ENCODE measurements at places on chromosomes 1 and 21. TPM values are rescaled to one million over a fixed set of nuclear protein-coding genes. Genes with fewer than 3 reads are reported as not detected.
A peak's percentile ranks its signal among the peaks of the same experiment; 100 is the strongest.

GRCh38 chr1:172895050-172895460 lies 155.7 kb downstream of the TNFSF18 start:
- peak; percentile 25 for DNase-seq

GRCh38 chr1:204730826-204731459 lies 45.4 kb upstream of the LRRN2 start:
- no peak for DNase-seq

- DNase-seq, result no peak
Measured at GRCh38 chr1:55311979-55312378, 96.8 kb upstream of the USP24 start.

GRCh38 chr1:176531036-176531435 lies 68.1 kb downstream of the PAPPA2 start:
- no peak for DNase-seq

DNA sequence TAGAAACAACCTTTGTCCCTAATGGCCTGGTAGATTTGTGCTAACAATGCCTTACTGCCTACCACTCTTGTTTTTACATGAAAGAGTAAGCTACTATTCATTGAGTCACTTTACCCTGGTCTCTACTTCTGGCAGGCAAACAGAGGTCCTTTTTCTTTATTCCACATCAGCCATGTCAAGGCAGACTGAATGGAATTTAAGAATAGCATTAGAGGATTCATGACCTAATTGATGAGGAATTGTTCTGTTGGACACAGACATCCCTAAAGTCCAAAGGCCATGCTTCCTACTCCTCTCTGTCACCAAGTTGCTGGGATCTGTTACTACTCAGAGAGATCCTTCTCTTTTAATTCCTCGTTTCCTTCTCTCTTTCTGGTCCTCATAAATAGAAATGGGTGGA lies 229.1 kb upstream of the ZP4 start:
- no peak for DNase-seq

RNU1-2 gene
- 961 TPM for total RNA-seq

GRCh38 chr1:186730951-186731729 lies 50.9 kb upstream of the PTGS2 start:
- DNase-seq, result no peak

- DNase-seq, result no peak
Measured at GRCh38 chr1:201904579-201904978, 15.9 kb downstream of the SHISA4 start.

- DNase-seq, result no peak
Measured at GRCh38 chr1:109290998-109291397, 8.1 kb upstream of the PSRC1 start.

GRCh38 chr1:31199949-31200348 lies 39.7 kb downstream of the NKAIN1 start:
- DNase-seq, result no peak

GRCh38 chr1:162560303-162561036 lies 1.1 kb upstream of the UAP1 start:
- DNase-seq, result no peak

DNA sequence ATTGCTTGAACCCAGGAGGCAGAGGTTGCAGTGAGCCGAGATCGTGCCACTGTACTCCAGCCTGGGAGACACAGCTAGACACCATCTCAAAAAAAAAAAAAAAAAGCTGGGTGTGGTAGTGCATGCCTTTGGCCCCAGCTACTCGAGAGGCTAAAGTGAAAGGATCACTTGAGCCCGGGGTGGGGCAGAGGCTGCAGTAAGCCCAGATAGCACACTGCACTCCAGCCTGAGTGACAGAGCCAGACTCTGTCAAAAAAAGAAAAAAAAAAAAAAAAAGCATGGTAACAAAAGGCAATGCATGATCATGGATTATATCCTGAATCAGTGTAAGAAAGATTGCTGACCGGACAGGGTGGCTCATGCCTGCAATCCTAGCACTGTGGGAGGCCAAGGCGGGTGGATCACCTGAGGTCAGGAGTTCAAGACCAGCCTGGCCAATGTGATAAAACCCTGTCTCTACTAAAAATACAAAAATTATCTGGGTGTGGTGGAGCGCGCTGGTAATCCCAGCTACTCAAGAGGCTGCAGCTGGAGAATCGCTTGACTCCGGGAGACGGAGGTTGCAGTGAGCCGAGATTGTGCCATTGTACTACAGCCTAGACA lies 76.3 kb downstream of the RUSC1 start:
- no peak for DNase-seq

TRMT1L gene
- 23.1 TPM for total RNA-seq

GRCh38 chr1:17292299-17293160 lies 15.5 kb upstream of the PADI4 start:
- DNase-seq, result no peak

TNFSF4 gene
- 4.1 TPM for total RNA-seq

DNA sequence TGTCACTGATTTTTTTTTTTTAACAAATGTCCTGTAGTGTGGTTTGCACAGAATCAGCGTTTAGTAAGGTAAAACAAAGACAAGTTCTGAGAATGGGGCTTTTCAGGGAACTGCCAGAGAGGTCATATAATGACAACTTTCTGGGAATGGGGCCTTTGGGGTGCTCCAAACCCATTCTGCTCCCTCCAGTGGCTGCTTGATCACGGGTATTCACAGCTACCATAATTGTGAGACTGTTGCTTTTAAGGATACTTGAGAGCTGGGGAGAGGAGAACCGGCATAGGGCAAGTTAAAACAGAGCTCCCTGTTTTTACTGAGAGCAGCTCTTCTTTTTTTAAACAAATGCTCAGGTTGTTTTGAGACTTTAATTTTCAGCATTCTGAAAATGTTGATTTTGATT lies 48.2 kb downstream of the CYP2J2 start:
- no peak for DNase-seq

Data from activated naive CD8-positive, alpha-beta T cell treated with anti-CD3 and anti-CD28 coated beads for 36 hours (primary cell).